Stimulated activated naive CD4-positive, alpha-beta T cell treated with Interleukin-2 at 50 U/mL for 16 hours (primary cell): ENCODE measurements at places on chromosomes 16 and 17.
A peak's percentile ranks its signal among the peaks of the same experiment; 100 is the strongest.

DNA sequence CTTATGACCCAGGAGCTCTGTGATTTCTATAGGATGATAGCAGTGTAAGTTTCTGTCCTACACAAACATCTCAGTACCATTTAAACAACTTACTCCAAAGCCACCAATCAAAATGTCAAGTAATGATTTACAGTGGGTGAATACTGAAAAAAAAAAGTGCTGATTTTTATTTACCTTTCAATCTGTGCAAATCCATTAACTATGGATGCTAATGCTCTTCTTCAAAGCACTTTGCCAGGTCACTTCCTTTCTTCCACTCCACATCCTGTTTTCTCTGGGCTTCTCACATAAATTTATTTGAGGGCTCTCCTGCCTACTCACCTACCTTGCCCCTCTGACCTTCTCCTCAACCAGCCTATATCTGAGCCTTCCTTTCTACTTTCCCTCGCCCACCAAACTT lies 101.6 kb downstream of the SKAP1 start:
- DNase-seq, result no peak

- DNase-seq, result no peak
Measured at GRCh38 chr17:62064029-62064790, 868 bp downstream of the MED13 start.

GRCh38 chr17:72725433-72726068 lies 366.9 kb downstream of the SLC39A11 start:
- DNase-seq, result peak; percentile 38

DNA sequence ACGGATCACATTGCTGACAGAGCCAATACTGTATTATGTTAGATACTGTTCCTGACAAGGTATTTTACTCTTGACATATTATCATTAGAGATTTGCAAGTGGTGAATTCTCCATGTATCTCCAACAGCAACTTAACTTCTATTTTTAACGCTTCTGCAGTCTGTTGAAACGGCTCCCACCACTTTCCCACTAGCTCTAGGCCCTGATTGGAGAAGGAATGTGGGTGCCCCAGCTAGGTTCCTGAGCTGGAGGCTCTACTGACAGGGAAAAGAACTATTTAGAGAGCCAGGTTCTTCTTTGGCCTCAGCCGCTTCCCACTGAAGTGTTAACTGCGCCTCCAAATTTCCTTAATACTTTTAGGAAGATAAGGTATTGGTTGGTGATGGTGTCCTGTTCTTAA lies 191.8 kb downstream of the RBFOX1 start:
- no peak for DNase-seq

GRCh38 chr17:67655478-67656148 lies 62.1 kb upstream of the NOL11 start:
- no peak for DNase-seq
